ENCODE measurements at places on chromosomes 7 and 10.

- H3K27ac ChIP-seq, result no peak overlapping the region
- no peaks in the 10 kb centered on the region for H3K4me1 ChIP-seq
- DNase-seq, result no peak
- H3K27me3 ChIP-seq, result no peaks in the 10 kb centered on the region
These were observed 15.7 kb upstream of the ARMC3 start for GRCh38 chr10:22911889-22912762.

DNA sequence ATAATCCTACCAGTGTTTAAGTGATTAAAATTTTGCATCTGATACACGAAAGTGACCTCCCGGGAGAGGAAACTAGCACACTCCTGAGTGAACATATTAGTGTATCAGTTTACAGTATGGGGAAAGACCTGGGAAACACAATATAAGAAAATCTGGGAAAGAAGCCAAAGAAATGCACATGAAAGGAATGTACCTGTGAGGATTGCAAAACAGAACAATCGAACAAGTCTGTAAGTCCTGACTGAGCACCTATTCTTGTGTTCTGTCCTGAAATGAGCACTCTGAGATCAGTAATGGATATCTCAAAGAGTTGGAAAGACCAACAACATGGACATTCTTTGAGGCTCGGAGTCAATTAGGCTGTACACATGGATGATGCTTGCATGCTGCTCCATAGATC is 554.7 kb downstream of the SORCS3 start:
- H3K27ac ChIP-seq, result no peak overlapping the region
- DNase-seq, result no peak
- H3K27me3 ChIP-seq, result no peaks in the 10 kb centered on the region
- H3K4me3 ChIP-seq, result no peak overlapping the region
- no peaks in the 10 kb centered on the region for H3K36me3 ChIP-seq

DNA sequence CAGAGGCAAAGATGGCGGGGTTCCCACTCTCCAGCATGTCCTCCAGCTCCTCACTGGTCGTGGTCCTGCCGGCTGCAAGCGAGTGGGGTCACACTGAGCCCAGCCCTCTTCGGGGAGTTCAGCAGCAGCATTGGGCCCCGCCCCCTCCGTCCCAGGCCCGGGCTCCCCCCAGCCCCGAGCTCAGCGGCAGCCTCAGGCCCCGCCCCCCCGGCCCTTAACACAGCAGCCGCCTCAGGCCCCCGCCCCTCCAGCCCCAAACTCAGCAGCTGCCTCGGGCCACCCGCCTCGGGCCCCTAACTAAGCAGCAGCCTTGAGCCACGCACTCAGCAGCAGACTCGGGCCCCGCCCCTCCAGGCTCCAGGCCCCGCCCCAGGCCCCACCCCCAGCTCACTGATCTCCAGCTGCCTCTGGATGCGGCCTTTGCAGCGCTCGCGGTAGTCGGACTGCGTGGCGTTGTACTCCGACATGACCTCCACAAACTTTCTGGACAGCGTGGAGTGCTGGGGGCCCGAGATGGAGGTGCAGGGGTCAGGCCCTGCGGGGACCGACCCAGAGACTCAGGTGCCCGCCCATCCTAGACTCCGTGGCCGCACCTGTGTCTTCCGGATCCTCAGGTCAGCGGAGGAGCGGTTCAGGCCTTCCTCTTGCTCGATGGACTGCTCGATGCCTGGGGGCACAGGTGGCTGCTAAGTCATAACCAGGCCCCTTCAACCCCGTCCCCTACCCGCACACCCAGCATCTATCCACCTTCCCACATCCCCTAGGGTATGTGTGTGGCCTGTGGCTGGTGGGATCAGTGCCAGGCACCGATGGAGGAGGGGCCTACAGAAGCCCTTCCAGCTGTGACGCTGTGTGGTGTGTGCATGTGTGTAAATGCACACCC is 15.5 kb downstream of the STX1A start:
- H3K36me3 ChIP-seq, result no peaks in the 10 kb centered on the region
- H3K4me3 ChIP-seq, result peak overlapping the region; percentile 17
- H3K27me3 ChIP-seq, result no peaks in the 10 kb centered on the region

DNA sequence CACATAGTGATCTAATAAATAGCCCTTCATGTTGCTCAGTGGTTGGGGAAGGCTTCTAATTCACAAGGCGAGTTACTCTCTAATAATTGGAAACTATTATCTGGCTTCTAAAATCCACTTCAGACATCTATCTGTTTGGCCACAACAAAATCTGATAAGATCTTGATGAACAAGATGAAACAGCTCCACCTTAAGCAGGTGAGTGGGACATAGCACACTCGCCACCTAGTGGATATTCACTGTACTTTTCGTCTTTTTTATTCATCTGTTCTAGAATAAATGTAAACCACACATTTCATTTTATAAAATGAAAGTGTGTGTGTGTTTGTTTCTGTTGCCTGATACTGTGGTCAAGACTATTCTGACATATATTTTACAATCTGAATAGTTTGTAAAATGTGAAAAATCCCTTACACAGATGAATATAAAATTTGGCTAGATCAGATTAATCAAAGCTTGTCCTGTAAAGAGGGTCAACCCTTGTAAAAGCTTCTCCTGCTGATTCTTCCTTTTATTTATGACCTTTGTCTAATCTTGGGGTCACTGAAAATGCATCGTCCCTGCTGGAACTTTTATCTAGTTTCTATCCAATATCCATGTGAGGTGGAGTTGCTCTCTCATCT is 26.5 kb upstream of the CNTNAP2 start:
- H3K27me3 ChIP-seq, result no peaks in the 10 kb centered on the region
- H3K27ac ChIP-seq, result no peak overlapping the region
- DNase-seq, result no peak
- H3K36me3 ChIP-seq, result no peaks in the 10 kb centered on the region
- H3K4me1 ChIP-seq, result no peaks in the 10 kb centered on the region

DNA sequence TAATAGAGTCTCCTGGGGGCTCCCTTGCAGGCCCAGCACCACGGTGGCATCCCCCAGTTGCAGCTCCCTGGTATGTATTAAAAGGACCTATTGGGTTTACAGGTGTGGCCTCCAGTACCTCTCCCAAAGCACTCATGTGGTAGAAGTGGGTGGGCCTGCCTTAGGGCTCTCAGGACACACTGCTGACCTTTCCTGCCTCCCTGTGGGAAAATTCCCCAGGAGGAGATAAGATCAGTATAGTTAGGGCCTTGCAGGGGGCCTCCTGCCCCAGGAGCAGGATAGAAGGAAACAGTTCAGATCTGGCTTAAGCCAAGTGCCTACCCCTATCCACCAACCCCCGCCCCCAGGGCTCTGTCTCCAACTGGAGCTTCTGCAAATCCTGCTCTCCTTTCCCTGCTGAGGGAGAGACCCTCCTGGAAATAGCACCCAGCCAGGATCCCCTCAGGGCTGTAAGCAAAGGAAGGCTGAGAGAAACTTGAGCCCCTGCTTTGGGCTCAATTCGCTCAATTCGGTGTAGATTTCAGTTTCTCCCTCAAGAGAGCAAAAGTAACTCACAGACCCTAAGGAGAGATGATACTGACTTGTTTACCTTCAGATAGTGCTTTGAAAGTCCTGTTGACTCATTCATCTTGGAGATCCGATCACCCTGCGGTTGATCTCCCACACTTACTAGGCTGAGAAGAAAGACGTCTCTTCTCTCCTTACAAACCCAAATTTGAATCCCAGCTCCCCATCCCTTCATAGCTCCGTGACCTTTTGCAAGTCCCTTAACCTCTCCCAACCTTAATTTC is 130.6 kb downstream of the WDR11 start:
- DNase-seq, result no peak
- no peak overlapping the region for H3K27ac ChIP-seq
- no peaks in the 10 kb centered on the region for H3K36me3 ChIP-seq
- H3K27me3 ChIP-seq, result no peaks in the 10 kb centered on the region
- peaks cover 16% of the 10 kb centered on the region for H3K4me1 ChIP-seq
- no peak overlapping the region for H3K4me3 ChIP-seq

- H3K4me1 ChIP-seq, result no peaks in the 10 kb centered on the region
- H3K27ac ChIP-seq, result no peak overlapping the region
- no peaks in the 10 kb centered on the region for H3K27me3 ChIP-seq
- no peak overlapping the region for H3K4me3 ChIP-seq
- H3K36me3 ChIP-seq, result no peaks in the 10 kb centered on the region
These were observed 32.9 kb upstream of the JCAD start for GRCh38 chr10:30092151-30092790.

GRCh38 chr7:101625031-101625791 is 3.9 kb downstream of the MYL10 start:
- H3K36me3 ChIP-seq, result no peaks in the 10 kb centered on the region
- H3K27ac ChIP-seq, result no peak overlapping the region
- H3K4me1 ChIP-seq, result no peaks in the 10 kb centered on the region
- no peak for DNase-seq
- peaks cover 8% of the 10 kb centered on the region for H3K27me3 ChIP-seq

- no peak for DNase-seq
- H3K4me3 ChIP-seq, result no peak overlapping the region
- H3K27ac ChIP-seq, result no peak overlapping the region
- no peaks in the 10 kb centered on the region for H3K4me1 ChIP-seq
These were observed 427.9 kb upstream of the CELF2 start for GRCh38 chr10:10589540-10590303.

GRCh38 chr7:149729586-149729982 is 43.8 kb downstream of the ZNF467 start:
- no peak overlapping the region for H3K4me3 ChIP-seq
- peaks cover 71% of the 10 kb centered on the region for H3K36me3 ChIP-seq
- no peaks in the 10 kb centered on the region for H3K27me3 ChIP-seq
- H3K27ac ChIP-seq, result no peak overlapping the region
- DNase-seq, result peak; percentile 49
- H3K4me1 ChIP-seq, result peaks cover 5% of the 10 kb centered on the region

GRCh38 chr7:5625938-5626337 is 155.5 kb downstream of the RNF216 start:
- no peak for DNase-seq
- no peaks in the 10 kb centered on the region for H3K27me3 ChIP-seq

- no peak overlapping the region for H3K4me3 ChIP-seq
- no peak overlapping the region for H3K27ac ChIP-seq
- H3K36me3 ChIP-seq, result no peaks in the 10 kb centered on the region
- no peak for DNase-seq
- no peaks in the 10 kb centered on the region for H3K4me1 ChIP-seq
These were observed 29.1 kb downstream of the GIMAP5 start for GRCh38 chr7:150766334-150766709.

DNA sequence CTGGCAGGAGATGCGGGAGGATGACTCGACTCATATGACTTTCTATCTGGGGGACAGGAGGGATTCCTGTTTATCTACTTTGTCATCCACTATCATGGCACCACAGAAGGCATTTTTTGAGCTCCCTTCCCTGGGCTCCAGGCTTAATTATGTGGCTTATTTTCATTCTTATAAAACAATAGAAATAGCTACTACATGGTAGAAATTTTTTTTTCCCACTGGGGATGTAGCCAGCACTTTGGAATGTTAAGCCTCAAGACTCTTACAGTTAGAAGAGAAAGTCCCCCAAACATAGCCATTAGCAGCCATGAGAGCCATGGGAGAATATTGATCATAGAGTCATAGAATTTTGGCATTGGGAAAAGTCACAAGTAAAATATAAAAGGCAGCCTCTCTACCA is 14.6 kb upstream of the FAM180A start:
- DNase-seq, result no peak
- no peaks in the 10 kb centered on the region for H3K27me3 ChIP-seq

DNA sequence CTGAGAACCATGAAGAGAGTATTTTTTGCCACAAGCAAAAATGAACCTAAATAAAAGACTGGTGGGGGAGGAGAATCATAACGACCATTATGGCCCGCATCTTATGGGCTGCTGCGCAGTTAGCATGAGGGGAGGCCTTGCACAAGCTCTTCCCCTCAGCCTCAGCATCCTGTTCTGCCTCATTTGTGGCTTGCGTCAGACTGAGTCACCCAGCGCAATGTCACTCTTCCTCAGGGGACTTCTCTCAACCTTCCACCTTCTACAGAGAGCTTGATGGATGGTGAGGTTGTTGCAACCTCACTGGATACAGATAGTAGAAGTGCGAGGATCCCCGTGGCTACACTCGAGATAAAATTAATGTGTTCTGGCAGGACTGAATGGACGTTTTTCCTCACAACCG is 16.8 kb upstream of the GPR15LG start:
- peaks cover 18% of the 10 kb centered on the region for H3K4me1 ChIP-seq
- peak; percentile 84 for DNase-seq
- peaks cover 39% of the 10 kb centered on the region for H3K36me3 ChIP-seq
- no peak overlapping the region for H3K4me3 ChIP-seq
- no peaks in the 10 kb centered on the region for H3K27me3 ChIP-seq
- peak overlapping the region; percentile 53 for H3K27ac ChIP-seq

DNA sequence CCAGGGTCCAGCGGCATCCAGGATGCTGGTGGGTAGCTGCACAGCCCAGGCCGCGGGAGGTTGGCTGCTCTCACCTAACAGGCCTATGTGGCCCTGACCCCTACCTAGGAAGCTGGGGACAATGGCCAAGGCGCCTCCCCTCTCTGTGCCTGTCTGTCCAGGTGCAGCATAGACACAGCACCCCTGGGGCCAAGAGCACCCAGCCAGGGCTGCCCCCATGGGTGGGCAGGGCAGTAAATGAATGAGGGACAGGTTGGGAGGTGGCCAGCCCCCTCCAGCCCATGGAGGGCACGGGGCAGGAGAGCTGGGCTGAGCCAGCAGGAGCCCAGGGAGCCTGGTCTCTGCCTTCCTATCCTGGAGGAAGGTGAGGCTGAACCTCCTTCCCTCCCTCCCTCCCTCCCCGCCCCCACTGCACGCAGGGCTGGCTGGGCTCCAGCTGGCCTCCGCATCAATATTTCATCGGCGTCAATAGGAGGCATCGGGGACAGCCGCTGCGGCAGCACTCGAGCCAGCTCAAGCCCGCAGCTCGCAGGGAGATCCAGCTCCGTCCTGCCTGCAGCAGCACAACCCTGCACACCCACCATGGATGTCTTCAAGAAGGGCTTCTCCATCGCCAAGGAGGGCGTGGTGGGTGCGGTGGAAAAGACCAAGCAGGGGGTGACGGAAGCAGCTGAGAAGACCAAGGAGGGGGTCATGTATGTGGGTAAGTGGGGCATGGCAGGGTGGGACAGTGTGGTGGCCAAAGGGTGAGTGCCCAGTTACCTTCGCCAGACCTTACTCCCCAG is at the start of gene SNCG:
SNCG (plus strand) TSS at position 484 of the 785 bp plus-strand sequence; CDS start at position 583, 99 bp downstream.
- H3K27ac ChIP-seq, result peak within 1 kb of the TSS; percentile 71
- no peaks in the 10 kb centered on the region for H3K27me3 ChIP-seq
- peaks cover 27% of the 10 kb centered on the region for H3K4me1 ChIP-seq

- H3K4me1 ChIP-seq, result no peaks in the 10 kb centered on the region
- H3K27ac ChIP-seq, result no peak overlapping the region
- H3K27me3 ChIP-seq, result no peaks in the 10 kb centered on the region
- no peaks in the 10 kb centered on the region for H3K36me3 ChIP-seq
These were observed 205.8 kb upstream of the DKK1 start for GRCh38 chr10:52108236-52108635.

DNA sequence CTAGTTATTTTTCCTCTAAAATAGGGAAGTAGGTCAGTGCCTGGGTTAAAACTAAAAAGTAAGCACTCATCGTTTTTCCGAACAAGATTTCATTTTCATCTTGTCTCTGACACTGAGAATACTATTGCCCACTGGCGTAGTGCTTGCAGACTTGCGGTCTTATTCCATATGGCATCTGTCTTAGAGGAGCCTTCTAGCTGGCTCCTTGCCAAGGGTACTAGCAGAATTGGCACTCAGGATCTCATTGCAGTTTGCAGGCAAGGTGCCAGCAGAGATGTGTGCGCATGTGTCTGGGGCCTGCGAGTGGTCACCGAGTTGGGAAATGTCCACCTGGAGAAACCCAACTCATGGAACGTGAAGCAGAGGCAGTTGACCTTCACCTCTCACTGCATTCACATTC is 143.4 kb downstream of the CELF2 start:
- no peak for DNase-seq
- no peaks in the 10 kb centered on the region for H3K36me3 ChIP-seq
- H3K27me3 ChIP-seq, result no peaks in the 10 kb centered on the region
- H3K4me1 ChIP-seq, result peaks cover 89% of the 10 kb centered on the region
- H3K27ac ChIP-seq, result peak overlapping the region; percentile 97

GRCh38 chr10:31833753-31834152 is 94.9 kb downstream of the ARHGAP12 start:
- DNase-seq, result no peak
- H3K36me3 ChIP-seq, result peaks cover 25% of the 10 kb centered on the region
- no peak overlapping the region for H3K4me3 ChIP-seq
- H3K4me1 ChIP-seq, result peaks cover 14% of the 10 kb centered on the region
- no peaks in the 10 kb centered on the region for H3K27me3 ChIP-seq

All from spleen (tissue), 13 donors.